ENCODE measurements at places on chromosomes 1 and 21. TPM values are rescaled to one million over a fixed set of nuclear protein-coding genes. Genes with fewer than 3 reads are reported as not detected.

Gene PLXNA2
- 37.7 TPM for total RNA-seq

Gene LCE3D
- total RNA-seq: not detected

Gene FMOD
- 46.3 TPM for total RNA-seq

Gene ST6GALNAC5
- 45.8 TPM for total RNA-seq

Gene SRGAP2C
- 18.7 TPM for total RNA-seq

Gene RGS16
- total RNA-seq: 12.3 TPM

Gene BACE2
- total RNA-seq: 36.0 TPM

Gene DHRS3
- total RNA-seq: 109 TPM

Gene OR2L13
- total RNA-seq: not detected

Gene SEC16B
- 1.5 TPM for total RNA-seq

Gene NUP210L
- total RNA-seq: 0.26 TPM

DNA sequence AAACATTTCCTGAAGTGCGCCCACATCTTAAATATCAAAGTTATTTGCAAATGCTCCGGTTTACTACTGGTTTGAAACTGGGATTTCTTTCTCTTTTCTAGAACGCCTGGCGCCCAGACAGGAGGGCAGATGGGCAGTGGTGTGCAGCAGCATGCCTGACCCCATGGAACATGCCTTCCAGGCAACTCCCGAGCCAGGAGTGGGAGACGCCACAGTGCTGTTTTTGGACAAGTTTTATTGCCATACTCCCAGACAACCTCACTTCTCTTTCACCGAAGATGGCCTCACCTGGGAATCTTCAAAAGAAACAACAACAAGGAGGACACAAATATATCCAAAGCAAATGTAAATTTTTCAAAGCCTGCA is 21.5 kb downstream of the UBE2G2 start:
- H3K4me3 ChIP-seq: no peak overlapping the region
- peaks cover 3% of the 10 kb centered on the region for H3K36me3 ChIP-seq
- DNase-seq: no peak
- H3K27ac ChIP-seq: no peak overlapping the region
- no peaks in the 10 kb centered on the region for H3K4me1 ChIP-seq
- H3K27me3 ChIP-seq: no peaks in the 10 kb centered on the region

GRCh38 chr1:47175227-47175934 is 14.5 kb downstream of the PDZK1IP1 start:
- no peaks in the 10 kb centered on the region for H3K27me3 ChIP-seq
- no peaks in the 10 kb centered on the region for H3K36me3 ChIP-seq
- no peaks in the 10 kb centered on the region for H3K4me1 ChIP-seq
- H3K4me3 ChIP-seq: no peak overlapping the region
- peak; percentile 65 for DNase-seq

DNA sequence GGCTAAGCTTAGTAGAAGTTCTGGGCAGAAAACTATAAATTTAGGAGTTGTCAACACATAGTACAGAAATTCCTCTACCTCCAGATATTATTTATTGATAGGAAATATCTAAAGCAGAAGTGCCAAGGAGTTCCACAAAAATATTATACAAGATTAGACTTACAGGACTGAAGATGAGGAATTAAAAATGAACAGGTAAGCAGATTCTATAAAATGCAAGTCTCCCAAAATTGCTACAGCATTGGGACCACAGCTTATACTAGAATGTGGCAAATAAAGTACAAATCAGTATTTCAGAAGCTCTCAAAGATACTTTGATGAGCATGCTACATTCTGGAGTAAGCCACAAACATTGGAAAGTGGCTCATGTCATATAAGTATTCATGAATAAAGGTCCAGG is 50.1 kb upstream of the CACYBP start:
- no peaks in the 10 kb centered on the region for H3K27me3 ChIP-seq
- no peaks in the 10 kb centered on the region for H3K36me3 ChIP-seq
- DNase-seq: no peak

- H3K4me3 ChIP-seq: peak overlapping the region; percentile 97
- no peaks in the 10 kb centered on the region for H3K27me3 ChIP-seq
- no peaks in the 10 kb centered on the region for H3K36me3 ChIP-seq
Observed at GRCh38 chr1:93344886-93345632, 648 bp upstream of the DR1 start.

DNA sequence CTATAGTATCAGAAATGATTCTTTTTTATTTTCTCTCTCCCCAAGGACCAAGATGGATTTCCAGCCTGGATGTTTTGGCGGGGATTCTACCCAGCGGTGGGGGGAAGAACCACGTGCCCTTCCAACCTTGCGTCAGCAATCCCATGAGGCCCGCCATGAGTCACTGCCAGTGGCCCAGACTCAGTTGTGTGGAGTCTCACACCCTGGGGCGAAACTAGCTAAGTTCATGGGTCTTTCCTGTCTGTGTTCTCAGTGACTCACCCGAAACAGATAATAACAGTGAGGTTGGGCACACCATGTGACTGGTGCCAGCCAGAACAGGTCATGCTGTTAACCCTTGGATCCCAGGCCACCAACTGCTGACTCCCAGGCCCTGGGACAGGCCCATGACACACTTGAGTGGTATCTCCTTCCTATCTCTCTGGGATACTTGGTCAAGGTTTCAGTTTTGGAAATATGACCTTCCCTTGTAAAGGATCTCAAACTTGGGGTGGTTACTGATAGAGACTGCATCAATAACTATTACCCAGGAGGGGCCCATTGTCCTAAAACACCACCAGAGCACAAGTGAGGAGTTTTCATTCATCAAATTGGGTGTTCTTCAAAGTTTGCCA is 98.0 kb upstream of the DUSP10 start:
- H3K4me1 ChIP-seq: peaks cover 8% of the 10 kb centered on the region
- no peak overlapping the region for H3K27ac ChIP-seq
- no peak overlapping the region for H3K4me3 ChIP-seq
- no peaks in the 10 kb centered on the region for H3K27me3 ChIP-seq
- H3K36me3 ChIP-seq: no peaks in the 10 kb centered on the region

DNA sequence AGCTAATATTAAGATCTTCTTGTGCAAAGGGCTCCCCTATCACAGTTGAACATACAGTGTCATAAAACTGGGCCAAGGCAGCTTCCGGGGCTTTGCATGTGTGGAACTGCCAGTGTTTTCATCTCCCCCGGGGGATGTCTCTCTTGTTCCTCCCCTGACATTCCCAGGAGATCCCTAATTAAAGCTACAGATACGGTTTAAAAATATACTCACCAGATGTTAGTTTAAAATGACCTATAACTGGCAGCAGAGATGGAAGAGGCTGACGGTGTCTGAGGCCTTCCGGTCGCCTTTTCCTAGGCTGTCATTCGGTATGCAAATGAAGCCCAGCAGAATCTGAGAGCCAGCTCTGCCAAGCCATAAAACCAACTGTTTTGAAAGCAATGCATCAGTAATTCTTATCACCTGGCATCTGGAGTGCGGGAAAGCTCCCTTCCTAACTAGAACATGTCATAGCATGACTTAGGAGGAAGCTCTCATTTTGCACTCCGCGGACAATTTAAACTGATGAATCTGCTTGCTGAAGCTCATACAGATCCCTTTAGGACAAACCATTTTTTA is 436.5 kb upstream of the VAMP3 start:
- H3K4me1 ChIP-seq: peaks cover 8% of the 10 kb centered on the region
- H3K36me3 ChIP-seq: no peaks in the 10 kb centered on the region
- H3K4me3 ChIP-seq: no peak overlapping the region
- no peak overlapping the region for H3K27ac ChIP-seq
- no peak for DNase-seq
- no peaks in the 10 kb centered on the region for H3K27me3 ChIP-seq

GRCh38 chr1:209611771-209612570 is 28.5 kb downstream of the CAMK1G start:
- no peak overlapping the region for H3K27ac ChIP-seq
- no peak for DNase-seq
- H3K4me3 ChIP-seq: no peak overlapping the region
- H3K4me1 ChIP-seq: no peaks in the 10 kb centered on the region
- no peaks in the 10 kb centered on the region for H3K27me3 ChIP-seq

GRCh38 chr1:24278726-24279125 is 40.4 kb upstream of the GRHL3 start:
- no peaks in the 10 kb centered on the region for H3K4me1 ChIP-seq
- H3K27me3 ChIP-seq: no peaks in the 10 kb centered on the region
- no peak for DNase-seq
- H3K36me3 ChIP-seq: no peaks in the 10 kb centered on the region
- no peak overlapping the region for H3K27ac ChIP-seq
- no peak overlapping the region for H3K4me3 ChIP-seq

GRCh38 chr1:60847391-60847790 is 235.0 kb upstream of the NFIA start:
- no peaks in the 10 kb centered on the region for H3K4me1 ChIP-seq
- no peak for DNase-seq
- no peak overlapping the region for H3K27ac ChIP-seq
- no peak overlapping the region for H3K4me3 ChIP-seq
- no peaks in the 10 kb centered on the region for H3K36me3 ChIP-seq
- H3K27me3 ChIP-seq: no peaks in the 10 kb centered on the region

GRCh38 chr1:33986390-33987095 is 122.7 kb downstream of the HMGB4 start:
- H3K27me3 ChIP-seq: peaks cover 12% of the 10 kb centered on the region
- no peaks in the 10 kb centered on the region for H3K4me1 ChIP-seq
- no peaks in the 10 kb centered on the region for H3K36me3 ChIP-seq
- no peak overlapping the region for H3K27ac ChIP-seq
- DNase-seq: no peak

- H3K36me3 ChIP-seq: peaks cover 25% of the 10 kb centered on the region
- peaks cover 14% of the 10 kb centered on the region for H3K4me1 ChIP-seq
- H3K4me3 ChIP-seq: no peak overlapping the region
- no peak for DNase-seq
- H3K27ac ChIP-seq: peak overlapping the region; percentile 52
- H3K27me3 ChIP-seq: no peaks in the 10 kb centered on the region
Observed at GRCh38 chr1:223718850-223719249, 6.5 kb downstream of the CAPN2 start.

- H3K27ac ChIP-seq: no peak overlapping the region
- H3K4me1 ChIP-seq: peaks cover 4% of the 10 kb centered on the region
- no peak for DNase-seq
- no peak overlapping the region for H3K4me3 ChIP-seq
- H3K36me3 ChIP-seq: no peaks in the 10 kb centered on the region
Observed at GRCh38 chr21:31865429-31865970, 7.3 kb upstream of the HUNK start.

GRCh38 chr1:72891976-72892375 is 609.6 kb upstream of the NEGR1 start:
- H3K4me1 ChIP-seq: peaks cover 10% of the 10 kb centered on the region
- no peak for DNase-seq
- no peak overlapping the region for H3K27ac ChIP-seq
- H3K27me3 ChIP-seq: no peaks in the 10 kb centered on the region
- no peak overlapping the region for H3K4me3 ChIP-seq

All from lung (tissue), 17 donors.